ENCODE measurements at places on chromosomes 1 and 21.

DNA sequence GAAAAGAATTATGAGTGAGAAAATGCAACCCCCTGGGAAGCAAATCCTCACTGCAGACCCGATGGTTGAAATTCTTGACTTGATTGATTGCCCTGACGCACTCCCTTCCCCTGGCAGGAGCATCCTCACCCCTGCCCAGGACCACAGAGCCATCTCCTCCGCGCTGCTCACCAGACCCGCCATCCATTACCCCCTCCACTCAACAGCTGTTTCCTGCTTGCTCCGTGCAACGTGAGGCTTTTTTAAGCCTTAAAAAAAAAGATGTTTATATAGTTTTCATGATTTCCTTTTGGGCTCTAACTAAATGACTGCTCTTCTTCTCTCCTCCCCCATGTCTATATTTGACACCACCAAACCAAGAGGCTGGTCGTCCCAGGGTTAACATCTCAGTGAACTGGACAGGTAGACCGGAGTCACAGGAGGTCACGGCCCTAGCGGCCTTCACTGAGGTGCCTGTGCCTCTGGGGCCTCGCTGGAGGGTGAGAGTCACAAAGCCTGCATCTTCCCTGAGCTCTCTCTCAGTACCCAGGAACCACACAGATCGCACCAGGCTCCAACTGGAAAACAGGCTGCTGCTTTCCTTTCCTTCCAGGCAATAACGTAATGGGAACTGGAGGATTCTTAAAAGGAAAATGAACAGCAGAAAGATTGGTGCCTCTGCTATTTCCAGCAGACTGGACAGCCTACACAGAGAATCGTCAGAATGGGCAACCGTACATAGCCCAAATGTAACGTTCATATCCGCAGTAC, 49.8 kb downstream of the ZBTB18 start:
- DNase-seq = peak; percentile 10

GRCh38 chr1:67013573-67013972, 40.4 kb downstream of the SLC35D1 start:
- DNase-seq = no peak

GRCh38 chr1:187691439-187691838, 862.7 kb downstream of the PLA2G4A start:
- DNase-seq = peak; percentile 51

DNA sequence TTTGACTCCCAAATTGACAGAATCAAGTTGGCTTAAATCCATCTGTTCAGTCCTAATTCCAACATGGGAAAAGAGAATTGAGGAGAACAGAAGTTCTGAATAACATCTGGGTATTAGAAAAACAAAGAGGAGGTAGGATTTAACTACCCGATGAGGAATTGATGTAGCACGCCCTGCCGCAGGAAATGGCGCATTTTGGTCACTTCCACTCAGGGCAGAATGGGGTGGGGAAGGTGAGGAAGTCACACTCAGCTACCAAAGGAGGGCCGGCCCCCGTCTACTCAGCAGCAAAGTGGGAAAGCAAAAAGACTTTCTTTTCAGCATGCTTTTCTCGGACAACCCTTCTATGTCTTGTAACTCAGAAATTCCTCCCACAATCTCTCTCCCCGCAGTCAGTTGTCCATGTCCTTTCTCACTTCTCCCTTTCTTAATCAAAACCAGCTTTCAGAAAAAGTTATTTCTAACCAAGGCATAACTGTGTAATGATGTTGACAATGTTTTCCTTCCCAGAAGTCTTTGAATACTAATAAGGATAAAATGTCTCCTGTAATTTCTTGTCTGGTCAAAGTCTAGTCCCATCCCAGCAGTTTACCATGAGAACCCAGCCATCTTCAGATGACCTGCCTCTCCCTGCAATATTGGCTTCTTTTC, 60.5 kb upstream of the SIPA1L2 start:
- no peak for DNase-seq

- no peak for DNase-seq
Measured at GRCh38 chr1:106907795-106908194, 148.7 kb upstream of the PRMT6 start.

GRCh38 chr1:20365421-20366055, 74.9 kb downstream of the VWA5B1 start:
- DNase-seq = no peak

- no peak for DNase-seq
Measured at GRCh38 chr21:28266061-28266460, 726.6 kb downstream of the LTN1 start.

DNA sequence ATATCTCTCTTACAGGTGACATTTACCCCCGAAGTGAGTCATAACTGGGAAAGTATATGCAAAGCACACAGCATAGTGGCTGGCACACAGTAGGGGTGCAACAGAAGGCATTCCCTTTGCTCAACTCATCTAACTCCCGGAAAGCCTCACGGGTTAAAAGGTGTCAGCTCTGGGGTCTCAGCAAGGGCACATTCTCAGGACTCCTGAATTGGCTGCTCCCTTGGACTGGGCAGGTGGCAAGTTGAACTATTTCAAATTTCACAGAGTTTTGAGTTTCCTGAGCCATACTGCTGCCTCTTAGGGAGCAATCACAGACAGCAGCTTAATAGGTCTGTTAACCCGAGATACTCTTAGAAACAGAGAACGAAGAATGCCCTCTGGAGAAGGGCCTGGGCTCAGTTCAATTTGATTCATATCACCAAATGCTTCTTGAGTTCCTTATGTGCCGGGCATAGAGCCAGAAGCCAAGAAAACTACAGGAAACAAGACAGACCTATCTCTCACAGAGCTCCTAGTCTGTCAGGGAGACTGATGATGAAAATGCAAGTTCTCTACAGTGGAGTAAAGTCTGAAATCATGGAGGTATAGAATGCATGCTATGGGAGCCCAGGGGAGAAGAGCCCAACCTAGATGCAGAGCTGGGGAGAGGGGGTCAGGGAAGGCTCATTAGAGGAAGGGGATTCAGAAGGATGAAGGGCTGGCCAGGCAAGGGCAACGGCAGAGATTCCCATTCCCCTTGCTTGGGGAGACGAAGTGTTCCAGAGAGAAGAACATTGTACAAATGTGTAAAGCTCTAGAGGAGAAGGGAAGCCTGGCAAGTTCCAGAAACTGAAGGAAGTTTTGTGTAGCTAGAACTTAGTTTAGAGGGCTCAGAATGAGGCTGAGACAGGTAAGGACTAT, 143.9 kb upstream of the HMGB4 start:
- no peak for DNase-seq

GRCh38 chr1:65764052-65764451, 28.6 kb upstream of the PDE4B start:
- DNase-seq = no peak

GRCh38 chr1:16208270-16208987, 4.0 kb downstream of the ARHGEF19 start:
- DNase-seq = no peak

- DNase-seq = no peak
Measured at GRCh38 chr21:45811136-45811535, 167.6 kb downstream of the PCBP3 start.

DNA sequence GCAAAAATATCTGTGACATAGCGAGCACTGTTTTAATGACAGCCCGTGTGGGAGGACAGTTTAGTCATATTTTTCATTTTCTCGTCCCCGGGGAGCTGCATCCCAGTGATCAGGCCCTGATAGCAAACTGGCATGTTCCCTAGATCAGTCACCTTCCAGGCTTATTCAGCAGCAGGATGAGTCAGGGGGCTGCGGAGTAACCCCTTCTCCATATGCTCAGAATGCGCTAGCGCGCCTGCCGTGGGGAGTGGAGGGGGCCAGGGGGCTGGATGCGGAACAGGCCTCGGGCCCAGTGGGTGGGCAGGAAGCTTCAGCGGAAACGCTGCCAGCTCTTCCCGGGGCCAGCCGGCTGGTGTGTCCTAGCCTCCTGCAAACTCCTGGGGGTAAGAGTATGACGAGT, 94.0 kb downstream of the KCND3 start:
- DNase-seq = no peak

DNA sequence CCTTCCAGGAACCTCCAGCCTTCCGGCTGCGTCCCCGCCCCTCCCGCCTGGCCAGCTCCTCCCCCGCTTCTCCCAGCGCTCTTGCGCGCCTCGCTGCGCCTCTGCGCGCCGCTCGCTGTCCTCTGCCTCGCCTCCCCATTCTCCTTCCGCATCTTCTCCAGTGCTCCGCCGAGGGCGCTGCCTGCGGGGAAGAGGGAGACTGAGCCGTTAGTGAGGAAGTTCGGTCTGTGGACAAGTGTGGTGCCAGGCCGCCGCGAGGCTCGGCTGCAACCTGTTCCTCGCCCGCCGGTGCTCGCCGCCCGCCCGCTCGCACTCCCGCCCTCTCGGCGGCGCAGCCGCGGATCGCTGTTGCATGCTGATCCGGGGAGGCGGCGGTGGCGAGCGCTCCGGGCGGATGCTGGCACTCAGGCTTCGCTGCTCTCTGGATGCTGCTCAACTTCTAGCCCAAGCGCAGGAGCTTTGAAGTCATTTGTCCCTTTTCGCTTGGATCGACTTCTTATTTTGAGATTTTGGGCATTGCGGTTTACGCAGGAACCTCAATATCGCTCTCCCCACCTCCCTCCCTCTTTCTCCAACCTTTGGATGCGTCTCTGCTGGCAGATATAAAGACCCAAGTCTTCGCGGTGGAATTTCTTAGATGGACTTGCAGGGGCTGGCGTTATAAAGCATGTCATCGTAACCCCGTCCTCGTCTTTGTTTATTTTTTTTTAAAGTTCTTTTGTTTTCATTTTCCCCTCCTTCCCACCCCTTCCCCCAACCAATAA, 614 bp upstream of the CACNA1E start:
- no peak for DNase-seq

DNA sequence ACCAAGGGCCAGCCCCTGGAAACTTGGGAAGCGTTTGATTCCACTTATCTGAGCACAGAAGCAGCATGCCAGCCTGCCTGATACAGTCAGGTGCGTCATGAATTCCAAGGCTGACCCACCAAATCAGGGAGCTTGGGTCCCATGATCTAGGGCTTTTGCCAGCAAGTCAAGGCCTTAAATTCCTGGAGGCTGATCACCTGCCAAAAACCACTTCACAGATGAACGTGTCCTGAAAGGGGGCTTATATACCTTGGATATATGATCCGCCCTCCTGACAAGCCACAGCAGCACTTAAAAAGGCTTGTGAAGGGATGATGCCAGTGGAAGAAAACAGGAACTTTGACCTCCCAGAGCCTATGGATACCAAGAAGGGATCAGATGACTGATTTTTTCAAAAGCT, 24.0 kb upstream of the CLIC6 start:
- no peak for DNase-seq

DNA sequence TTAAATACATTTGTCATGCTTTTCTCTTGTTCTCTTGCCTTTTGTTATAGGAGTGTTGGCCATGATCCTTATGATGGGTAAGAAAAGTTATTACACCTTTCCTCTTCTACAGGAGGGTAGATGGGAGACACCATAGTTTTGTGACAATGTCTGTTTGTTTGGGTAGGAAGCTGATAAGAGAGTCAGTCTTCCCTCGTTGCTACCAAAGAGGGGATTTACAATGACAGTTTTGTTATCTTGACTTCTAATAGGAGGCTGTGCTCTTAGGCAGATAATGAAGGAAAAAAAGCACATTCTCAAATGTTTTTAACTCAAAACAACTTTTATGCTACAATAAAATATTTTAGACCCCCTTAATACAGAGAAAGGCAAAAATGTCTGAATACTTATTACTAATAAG, 48.0 kb upstream of the WLS start:
- DNase-seq = no peak

- no peak for DNase-seq
Measured at GRCh38 chr1:244231193-244231571, 180.1 kb downstream of the ZBTB18 start.

DNA sequence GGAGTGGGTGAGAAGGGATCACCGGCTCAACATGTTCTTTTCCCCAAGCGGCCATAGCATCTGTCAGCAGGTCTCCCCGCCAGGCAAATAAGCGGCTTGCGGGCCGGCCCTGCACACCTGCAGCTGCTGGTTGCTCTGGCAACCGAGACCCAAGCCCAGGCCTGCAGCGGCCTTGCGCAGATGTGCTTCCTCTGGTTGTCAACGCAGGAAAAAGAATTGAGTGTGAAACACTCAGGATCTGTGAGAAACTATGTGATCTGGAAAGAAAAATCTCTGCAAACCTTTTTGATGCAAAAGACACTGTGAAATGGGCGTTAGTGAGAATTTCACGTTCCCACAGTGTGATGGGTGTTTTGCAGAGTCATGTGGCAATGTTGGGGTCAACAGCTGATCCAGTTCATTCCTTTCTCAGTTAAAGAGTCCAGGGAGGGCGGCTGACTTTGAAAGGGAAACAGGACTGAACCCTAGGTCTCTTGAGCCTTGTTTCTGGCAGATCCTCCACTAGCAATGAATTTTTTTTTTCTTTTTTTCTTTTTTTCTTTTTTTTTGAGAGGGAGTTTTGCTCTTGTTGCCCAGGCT, 28.4 kb downstream of the TOMM20 start:
- DNase-seq = no peak

DNA sequence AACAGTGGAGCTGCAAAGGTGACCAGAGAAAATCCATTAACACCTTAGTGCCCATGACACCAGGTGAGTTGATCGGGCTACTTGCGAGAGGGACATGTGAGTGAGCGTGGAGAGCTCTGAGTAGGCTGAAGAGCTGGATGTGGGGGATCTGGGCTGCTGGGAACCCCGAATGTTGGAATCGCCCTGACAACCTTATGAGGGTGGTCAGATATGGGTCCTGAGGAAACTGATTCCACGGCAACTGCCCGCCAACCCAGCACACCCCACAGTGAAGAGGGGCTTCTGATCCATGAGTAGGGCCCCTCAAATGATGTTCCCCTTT, 705 bp upstream of the QSOX1 start:
- no peak for DNase-seq

DNA sequence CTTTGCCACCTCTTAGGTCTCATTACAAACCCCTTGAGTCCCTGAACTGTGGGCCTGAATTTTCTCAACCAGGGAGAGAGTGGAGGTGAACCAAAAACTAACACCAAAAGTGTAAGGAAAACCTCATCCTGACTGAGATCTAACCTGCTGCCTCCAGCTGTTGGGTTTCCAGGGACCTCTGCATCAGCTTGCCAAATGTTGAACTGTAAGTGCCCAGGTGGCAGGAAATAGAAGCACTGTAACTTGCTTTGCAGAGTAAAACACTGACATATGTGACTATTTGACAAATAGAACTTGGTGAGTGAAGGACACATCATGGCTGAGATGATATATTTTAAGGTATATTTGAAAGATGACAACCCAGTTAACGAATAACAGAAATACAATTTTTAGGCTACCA, 48.4 kb upstream of the NR5A2 start:
- DNase-seq = no peak

DNA sequence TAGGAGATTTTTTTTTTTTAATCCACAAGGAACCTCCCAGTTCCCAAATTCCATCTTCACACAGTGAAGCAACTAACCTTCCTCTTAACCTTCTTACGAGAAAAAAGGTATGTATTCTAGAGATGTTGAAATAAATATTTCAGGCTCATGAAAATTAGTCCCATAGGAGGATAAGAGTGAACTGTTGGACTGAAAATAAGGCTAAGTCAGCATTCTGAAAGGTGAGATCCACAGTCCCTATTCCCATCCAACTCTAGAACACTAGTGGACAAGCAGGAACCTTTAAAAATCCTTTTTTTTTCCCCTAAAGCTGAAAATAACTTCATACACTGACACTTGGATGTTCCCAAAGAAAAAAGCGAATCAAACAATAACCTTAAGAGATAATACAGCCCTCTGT, 44.4 kb downstream of the FAF1 start:
- DNase-seq = no peak

- DNase-seq = no peak
Measured at GRCh38 chr1:210262897-210263272, 30.3 kb downstream of the SERTAD4 start.

All from pulmonary artery endothelial cell (primary cell).